ENCODE measurements at places on chromosomes 16 and 17.

- DNase-seq = no peak
Observed at GRCh38 chr17:81480140-81481072, 32.2 kb downstream of the ACTG1 start.

DNA sequence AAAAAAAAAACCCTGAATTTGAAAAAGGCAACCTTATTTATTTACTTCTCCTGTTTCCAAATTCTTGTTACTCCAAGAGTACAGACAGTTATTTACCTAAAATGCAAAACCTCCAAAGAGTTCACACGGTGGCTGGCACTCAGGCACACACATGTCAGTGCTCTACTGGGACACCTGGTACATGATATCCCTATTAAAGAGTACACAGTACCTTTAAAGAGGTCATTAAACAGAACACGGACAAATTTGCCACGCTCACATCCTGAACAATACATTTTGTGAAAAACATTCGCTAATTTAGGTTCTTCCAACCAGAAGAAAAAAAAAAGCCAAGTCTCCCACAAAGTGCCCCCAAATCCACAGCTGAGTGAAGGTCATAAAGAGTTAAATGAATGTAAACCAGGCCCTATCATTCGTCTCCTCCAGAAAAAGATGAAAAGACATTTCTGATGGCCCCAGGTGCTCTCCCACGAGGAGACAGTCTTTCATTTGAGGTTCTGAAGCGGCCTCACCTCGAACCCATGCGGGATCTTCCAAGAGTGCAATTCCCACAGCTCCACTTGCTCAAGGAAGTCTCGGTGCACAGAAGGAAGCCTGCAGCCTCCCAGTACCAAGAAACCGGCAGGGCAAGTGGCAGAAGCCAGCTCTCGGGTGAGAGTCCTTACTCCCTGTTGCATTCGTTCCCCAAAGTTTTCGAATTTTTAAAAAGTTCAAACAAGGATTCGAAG is 993 bp downstream of the ERN1 start:
- no peak for DNase-seq

- DNase-seq = no peak
Observed at GRCh38 chr16:27175888-27176287, 27.4 kb upstream of the KDM8 start.

DNA sequence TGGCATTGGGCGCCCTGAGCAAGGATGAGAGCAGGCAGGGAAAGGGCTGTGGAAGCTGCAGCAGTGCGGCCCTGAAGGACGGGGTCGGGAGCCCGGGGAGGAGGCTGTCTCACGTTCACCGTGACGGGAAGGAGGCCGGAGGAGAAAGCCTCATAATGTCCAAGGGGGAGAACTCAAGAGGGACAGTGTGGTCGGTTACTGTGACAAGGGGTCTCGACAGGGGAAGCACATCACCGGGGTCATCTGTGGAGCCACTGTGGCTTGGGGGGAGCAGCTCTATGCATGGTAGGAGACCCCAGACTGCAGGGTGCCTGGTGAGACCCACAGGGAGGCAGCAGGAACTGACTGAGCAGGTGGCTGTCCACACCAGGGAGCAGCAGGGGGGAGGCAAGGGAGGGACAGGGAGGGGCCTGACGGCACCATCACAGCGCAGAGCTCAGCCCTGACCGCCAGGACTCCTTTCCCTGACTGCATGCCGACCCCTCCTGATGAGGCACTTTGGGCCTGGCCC is 154.6 kb upstream of the CHMP6 start:
- no peak for DNase-seq

DNA sequence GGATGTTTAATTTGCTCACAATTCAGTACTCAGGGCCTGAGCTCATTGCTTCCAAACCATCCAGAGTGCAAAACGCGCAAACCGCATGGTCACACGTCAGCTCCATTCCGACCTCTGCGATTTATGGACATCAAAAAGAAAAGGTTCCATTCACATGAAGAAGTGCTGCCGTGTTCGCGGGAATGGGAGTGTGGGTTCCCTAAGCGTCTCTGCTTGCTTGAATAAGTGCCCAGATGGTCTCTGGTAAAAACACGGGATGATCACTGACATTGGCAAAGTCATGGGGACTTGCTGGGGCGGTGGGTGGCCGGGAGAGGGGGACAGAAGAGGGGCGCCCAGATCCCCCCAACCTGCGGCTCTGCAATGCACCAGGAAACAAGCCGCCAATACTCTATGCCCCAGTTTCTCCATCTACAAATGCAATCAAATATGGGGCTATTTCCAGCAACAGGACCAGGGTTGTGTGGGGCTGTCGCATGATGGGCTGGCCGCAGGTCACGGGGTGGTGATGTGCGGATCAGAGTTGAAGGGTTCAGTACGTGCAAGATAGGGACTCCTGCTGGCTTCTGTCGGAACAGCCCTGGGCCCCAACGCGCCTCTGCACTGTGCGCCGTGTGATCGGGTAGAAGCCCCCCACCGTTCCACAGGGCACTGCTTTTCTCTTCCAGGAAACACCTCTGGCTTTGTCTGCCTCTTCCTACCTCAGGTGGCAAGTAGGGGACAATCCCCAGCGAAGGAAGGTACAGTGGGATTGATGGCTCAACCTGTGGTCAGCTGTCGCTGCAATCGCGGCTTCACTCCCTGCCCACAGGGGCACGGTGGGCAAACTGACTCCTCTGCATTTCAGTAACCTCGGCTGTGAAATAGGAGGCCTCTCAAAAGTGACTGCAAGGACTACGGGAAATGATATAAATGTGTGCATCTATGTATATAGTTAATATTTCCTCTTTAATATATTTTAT is 11.2 kb downstream of the FOXF1 start:
- DNase-seq = no peak

DNA sequence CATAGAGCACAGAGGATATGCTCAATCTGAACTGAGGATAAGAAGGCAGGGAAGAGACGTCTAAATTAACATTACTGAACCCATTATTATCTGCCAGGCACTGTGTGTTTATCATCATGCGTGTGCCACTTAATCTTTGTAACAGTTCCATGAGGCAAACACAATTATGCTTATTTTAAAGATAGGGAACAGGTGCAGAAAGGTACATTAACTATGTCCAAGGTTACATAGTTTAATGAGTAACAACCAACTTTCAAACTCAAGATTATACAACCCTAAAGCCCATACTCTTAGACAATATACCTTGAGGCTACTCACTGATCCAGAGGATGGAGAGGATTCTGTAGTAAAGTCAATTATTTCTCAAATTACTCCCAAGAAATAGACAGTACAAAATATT is 43.2 kb downstream of the STH start:
- no peak for DNase-seq

GRCh38 chr16:27491894-27492587 is 57.7 kb downstream of the GTF3C1 start:
- no peak for DNase-seq

GRCh38 chr17:40952661-40953060 is 14.1 kb downstream of the KRT39 start:
- no peak for DNase-seq

DNA sequence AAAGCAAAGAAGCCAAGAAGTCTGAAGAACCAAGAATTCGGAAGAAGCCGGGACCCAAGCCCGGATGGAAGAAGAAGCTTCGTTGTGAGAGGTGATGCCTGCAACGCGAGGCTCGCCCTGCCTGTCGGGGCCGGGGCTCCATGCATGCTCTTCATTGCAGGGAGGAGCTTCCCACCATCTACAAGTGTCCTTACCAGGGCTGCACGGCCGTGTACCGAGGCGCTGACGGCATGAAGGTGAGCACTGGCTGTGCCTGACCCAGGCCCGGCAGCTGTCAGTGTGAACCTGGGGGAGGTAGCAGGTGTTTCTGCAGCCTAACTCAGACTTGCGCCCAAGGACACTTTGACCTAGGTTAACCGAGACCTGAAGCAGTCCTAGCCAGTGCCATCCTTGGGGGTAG is 12.0 kb downstream of the ZNF276 start:
- no peak for DNase-seq

DNA sequence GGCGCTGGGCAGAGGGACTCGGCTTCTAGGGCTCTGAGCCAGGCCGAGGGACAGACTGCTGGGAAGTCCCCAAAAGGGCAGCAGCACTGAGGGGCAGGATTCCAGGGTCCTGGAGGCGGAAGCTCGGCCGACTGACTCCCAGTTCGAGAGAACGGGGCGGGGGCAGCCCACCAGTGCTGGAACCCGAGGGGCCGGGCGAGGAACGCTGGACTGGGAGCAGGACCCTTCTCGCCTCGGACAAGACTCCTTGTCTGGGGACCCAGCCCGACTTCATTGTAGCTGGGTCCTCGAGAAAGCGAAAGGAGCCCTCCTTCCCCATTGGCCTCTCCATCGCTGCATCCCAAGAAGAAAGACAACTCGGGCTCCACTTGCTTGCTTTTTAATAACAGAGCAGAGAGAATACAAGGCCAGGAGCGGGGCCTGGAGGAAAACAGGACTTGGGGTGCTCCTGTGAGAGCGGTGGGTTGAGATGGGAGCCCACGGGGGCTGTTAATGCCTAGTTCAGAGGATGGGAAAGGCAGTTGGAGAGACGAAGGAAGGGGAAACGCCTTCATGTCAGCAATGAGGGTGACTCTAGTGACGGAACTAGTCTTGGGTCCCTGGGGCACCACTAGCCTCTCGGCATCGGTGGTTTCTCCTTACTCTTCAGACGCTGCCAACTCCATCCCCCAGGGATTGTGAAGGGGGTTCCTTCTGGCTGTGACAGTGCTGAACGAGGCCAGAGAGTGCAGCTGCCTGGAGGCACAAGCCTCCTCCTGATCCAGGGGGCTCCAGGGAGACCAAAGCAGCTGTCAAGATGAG is 492 bp upstream of the CAMTA2 start:
- DNase-seq = no peak

GRCh38 chr17:30357476-30357875 is 21.3 kb upstream of the CPD start:
- DNase-seq = no peak

- DNase-seq = no peak
Observed at GRCh38 chr16:9212621-9213020, 121.2 kb downstream of the HAPSTR1 start.

DNA sequence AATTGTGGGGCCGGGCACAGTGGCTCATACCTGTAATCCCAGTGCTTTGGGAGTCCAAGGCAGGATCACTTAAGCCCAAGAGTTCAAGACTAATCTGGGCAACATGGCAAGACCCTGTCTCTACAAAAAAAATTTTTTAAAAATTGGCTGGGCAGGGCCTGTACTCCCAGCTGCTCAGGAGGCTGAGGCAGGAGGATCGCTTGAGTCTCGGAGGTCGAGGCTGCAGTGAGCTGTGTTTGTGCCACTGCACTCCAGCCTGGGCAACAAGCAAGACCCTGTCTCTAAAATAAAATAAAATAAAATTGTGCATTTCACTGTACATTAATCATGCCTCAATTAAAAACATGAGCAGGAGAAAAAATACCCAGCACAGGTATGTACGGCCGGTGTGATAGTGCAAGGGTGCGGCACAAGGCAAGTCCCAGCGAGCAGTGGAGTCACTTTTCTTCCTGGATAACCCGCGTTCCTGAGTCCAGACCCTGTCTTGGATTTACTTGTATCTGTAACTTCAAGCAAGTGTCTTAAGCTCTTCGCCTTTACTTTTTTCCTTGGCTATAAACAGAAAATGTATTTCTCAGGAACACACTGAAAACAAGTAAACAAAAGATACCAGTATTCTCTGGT is 11.4 kb downstream of the ZDHHC7 start:
- DNase-seq = no peak

- DNase-seq = no peak
Observed at GRCh38 chr17:8654822-8655221, 24.3 kb upstream of the MYH10 start.

DNA sequence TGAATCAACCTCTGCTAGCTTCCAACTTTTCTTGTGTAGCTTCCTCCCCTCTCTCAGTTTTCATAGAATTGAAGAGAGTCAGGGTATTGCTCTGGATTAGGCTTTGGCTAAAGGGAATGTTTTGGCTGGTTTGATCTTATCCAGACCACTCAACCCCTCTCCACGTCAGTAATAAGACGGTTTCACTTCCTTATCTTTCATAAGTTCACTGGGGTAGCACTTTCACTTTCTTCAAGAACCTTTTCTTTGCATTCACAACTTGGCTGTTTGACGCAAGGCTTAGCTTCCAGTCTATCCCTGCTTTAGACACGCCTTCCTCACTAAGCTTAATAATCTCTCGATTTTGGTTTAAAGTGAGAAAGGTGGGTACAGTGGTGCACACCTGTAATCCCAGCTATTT is 29.7 kb upstream of the OR1A2 start:
- no peak for DNase-seq

- no peak for DNase-seq
Observed at GRCh38 chr17:45388604-45389325, 43.9 kb downstream of the ARHGAP27 start.

DNA sequence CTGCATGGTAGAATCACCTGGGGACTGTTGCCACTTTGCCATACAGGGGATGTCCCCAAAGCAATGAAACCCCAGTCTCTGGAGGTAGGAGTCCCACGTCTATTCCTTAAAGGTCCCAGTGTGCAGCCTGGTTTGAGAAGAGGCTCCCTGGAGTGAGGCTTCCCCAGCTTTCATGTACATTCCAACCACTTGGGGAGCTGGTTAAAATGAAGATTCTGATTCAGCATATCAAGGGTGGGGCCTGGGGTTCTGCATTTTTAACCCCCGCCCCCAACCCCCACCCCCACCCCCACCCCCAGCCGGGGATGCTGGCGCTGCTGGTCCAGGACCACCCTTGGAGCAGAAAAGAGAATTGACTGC is 241.2 kb downstream of the FOXL1 start:
- no peak for DNase-seq

- DNase-seq = peak; percentile 12
Observed at GRCh38 chr16:22979038-22979437, 165.1 kb downstream of the HS3ST2 start.

- DNase-seq = no peak
Observed at GRCh38 chr16:48197294-48197693, 41.5 kb upstream of the ABCC12 start.

DNA sequence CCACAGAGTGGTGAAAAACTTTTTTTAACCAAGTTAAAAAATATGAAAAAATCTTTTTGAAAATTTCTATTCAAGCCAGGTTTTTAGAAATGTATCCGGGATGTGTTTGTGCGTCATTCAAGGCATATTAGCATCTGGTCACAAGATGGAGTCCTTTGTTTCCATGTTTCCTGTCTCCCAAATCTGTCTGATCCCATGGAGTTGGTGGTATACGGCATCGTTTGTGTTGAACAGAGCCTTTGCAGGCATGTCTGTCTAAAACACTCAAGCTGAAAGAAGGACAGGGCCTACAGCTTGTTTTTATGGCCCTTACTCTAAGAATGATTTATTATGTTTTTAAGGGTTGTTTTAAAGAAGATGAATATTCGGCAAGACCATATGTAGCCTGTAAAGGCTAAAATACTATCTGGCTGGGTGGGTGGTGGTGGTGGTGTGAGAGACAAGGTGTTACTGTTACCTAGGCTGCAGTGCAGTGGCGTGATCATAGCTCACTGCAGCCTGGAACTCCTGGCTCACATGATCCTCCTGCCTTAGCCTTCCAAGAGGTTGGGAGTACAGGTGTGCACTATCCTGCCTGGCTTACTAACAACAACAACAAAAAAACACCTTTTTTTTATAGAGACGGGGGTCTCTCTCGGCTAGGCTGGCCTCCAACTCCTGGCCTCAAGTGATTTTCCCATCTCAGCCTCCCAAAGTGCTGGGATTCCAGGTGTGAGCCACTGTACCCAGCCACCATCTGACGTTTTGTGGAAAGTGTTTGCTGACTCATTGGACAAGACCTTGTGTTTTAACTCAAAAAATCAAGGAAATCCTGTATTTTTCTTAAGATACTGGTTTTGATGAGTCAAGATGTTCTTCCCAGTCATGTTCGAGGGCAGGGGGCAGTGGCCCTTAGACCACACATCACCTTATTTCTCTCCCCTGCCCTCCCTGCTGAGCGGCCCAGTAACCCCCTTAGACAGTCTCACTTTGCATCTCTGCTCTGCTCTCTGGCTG is 52.2 kb downstream of the NDE1 start:
- DNase-seq = no peak

- DNase-seq = no peak
Observed at GRCh38 chr17:45300060-45300751, 16.6 kb downstream of the MAP3K14 start.

Data from caudate nucleus (tissue), 63 donors.